ENCODE measurements at places on chromosomes 11 and 22. TPM values are rescaled to one million over a fixed set of nuclear protein-coding genes. Genes with fewer than 3 reads are reported as not detected.

DNA sequence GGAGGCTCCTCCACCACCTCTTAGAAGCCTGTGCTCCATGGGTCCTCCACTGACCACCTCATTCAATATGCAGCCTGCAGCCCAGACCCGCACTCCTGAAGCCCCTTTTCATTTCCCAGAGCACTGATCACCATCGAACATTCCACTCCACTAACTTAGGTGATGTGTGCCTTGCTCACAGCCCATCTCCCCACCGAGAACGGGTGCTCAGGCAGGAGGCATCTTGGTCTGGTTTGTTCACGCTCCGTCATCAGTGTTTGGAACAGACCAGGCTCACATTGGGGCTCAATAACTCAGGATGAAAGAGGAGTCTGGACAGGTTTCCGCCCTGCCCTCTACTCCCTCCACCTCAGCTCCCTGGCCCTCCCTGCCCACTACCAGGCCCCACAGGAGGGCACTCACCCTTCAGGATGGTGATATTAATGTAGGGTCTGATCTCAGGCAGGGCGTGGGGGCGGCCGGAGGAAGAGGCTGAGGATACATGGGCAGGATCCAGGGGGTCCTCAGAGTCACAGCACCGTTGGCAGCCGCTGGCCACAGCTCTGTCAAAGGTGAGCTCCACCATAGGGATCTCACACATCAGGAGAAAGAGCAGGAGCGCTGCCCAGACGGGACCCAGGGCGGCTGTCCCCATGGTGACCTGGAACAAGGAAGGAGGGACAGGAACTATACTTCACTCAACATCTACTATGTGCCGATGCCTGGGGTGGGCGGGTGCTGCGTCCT lies 3.1 kb downstream of the C1QTNF6 start:
- H3K4me3 ChIP-seq = no peak overlapping the region
- no peaks in the 10 kb centered on the region for H3K27me3 ChIP-seq
- no peaks in the 10 kb centered on the region for H3K4me1 ChIP-seq
- no peaks in the 10 kb centered on the region for H3K36me3 ChIP-seq

DNA sequence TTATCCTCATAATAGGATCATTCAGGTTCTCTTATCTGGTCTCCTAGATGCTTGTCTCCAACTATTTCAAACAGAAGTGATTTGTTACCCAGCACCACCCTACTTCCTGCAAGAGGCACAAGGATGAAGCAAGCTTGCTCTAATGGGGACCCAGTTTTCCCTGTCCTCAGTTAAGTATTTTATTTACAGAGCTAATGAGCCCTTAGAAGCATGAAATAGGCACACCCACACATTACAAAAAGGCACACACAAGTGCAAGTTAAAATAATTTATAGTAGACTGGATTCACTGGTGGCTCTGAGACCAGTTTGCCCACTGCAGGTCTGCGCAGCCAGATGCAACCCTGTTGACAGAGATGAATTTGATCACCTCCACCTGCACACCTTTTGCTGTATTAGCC lies 167.5 kb downstream of the KIRREL3 start:
- no peak for DNase-seq
- H3K27me3 ChIP-seq = no peaks in the 10 kb centered on the region
- H3K27ac ChIP-seq = no peak overlapping the region
- no peak overlapping the region for H3K4me3 ChIP-seq
- H3K4me1 ChIP-seq = no peaks in the 10 kb centered on the region
- H3K36me3 ChIP-seq = no peaks in the 10 kb centered on the region

DNA sequence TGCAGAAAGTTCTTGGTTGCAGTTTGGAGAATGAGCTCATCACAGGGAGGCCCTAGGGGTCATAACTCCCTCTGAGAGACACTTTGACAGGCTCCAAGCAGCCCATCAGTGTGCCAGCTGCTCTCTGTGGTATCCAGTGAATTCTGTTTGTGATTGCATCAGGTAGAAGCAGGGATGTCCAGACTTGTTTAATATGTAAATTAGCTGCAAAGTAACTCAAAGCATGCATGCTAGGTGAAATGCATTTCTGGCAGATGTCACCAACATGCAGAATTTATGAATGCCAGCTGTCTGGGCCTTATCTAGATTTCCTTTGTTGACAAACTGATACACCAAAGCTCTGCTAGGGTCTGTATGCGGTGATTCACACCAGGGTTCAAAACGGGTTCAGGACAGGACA lies 123.6 kb upstream of the MTNR1B start:
- H3K27ac ChIP-seq = no peak overlapping the region
- H3K4me1 ChIP-seq = no peaks in the 10 kb centered on the region
- DNase-seq = no peak
- H3K27me3 ChIP-seq = no peaks in the 10 kb centered on the region
- no peak overlapping the region for H3K4me3 ChIP-seq

- no peaks in the 10 kb centered on the region for H3K36me3 ChIP-seq
- H3K4me1 ChIP-seq = peaks cover 5% of the 10 kb centered on the region
- no peaks in the 10 kb centered on the region for H3K27me3 ChIP-seq
Measured at GRCh38 chr11:111006227-111006626, 239.3 kb upstream of the POU2AF2 start.

- H3K27me3 ChIP-seq = no peaks in the 10 kb centered on the region
- peak overlapping the region; percentile 93 for H3K4me3 ChIP-seq
- no peaks in the 10 kb centered on the region for H3K4me1 ChIP-seq
- H3K36me3 ChIP-seq = no peaks in the 10 kb centered on the region
Measured at GRCh38 chr11:118401880-118402590, 629 bp downstream of the ATP5MG start.

- no peak overlapping the region for H3K4me3 ChIP-seq
- no peak overlapping the region for H3K27ac ChIP-seq
- no peaks in the 10 kb centered on the region for H3K27me3 ChIP-seq
Measured at GRCh38 chr11:130429120-130429681, 792 bp upstream of the ADAMTS8 start.

GRCh38 chr11:77770629-77771028 lies 49.9 kb downstream of the RSF1 start:
- no peak for DNase-seq
- H3K27me3 ChIP-seq = no peaks in the 10 kb centered on the region
- H3K36me3 ChIP-seq = no peaks in the 10 kb centered on the region

DNA sequence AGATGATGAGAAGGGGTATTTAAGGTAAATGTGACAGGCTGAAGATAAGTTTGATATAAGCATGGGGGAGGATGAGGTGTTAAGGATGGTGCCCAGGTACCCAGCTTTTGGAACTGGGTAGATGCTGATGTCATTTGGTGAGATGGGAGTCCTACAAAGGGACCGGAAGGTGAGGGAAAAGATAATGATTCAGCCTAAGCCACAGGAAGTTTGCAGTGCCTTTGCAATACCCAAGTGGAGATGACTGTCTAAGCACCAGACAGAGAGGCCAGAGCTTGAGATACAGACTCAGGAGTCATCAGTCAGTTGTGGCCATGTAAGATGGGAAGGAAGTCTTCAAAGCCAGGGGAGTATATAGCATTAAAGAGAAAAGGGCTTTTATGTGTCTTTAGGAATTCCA lies 30.0 kb upstream of the SMCO4 start:
- peaks cover 1% of the 10 kb centered on the region for H3K4me1 ChIP-seq
- no peaks in the 10 kb centered on the region for H3K27me3 ChIP-seq
- H3K27ac ChIP-seq = no peak overlapping the region

GRCh38 chr11:41947392-41947791 lies 487.9 kb upstream of the LRRC4C start:
- H3K4me1 ChIP-seq = no peaks in the 10 kb centered on the region
- no peak overlapping the region for H3K4me3 ChIP-seq
- H3K27me3 ChIP-seq = no peaks in the 10 kb centered on the region
- no peaks in the 10 kb centered on the region for H3K36me3 ChIP-seq
- DNase-seq = no peak

GRCh38 chr11:116055064-116055463 lies 550.8 kb upstream of the CADM1 start:
- DNase-seq = no peak
- H3K4me1 ChIP-seq = no peaks in the 10 kb centered on the region
- H3K36me3 ChIP-seq = no peaks in the 10 kb centered on the region
- no peak overlapping the region for H3K4me3 ChIP-seq

- no peaks in the 10 kb centered on the region for H3K36me3 ChIP-seq
- no peak overlapping the region for H3K27ac ChIP-seq
- DNase-seq = peak; percentile 33
- no peaks in the 10 kb centered on the region for H3K27me3 ChIP-seq
Measured at GRCh38 chr11:6625156-6625831, 6.1 kb upstream of the TPP1 start.

GRCh38 chr22:24289741-24290163 lies 19.1 kb downstream of the SPECC1L start:
- H3K4me3 ChIP-seq = no peak overlapping the region
- no peaks in the 10 kb centered on the region for H3K27me3 ChIP-seq
- peaks cover 7% of the 10 kb centered on the region for H3K4me1 ChIP-seq
- no peaks in the 10 kb centered on the region for H3K36me3 ChIP-seq
- DNase-seq = no peak
- peak overlapping the region; percentile 86 for H3K27ac ChIP-seq

- H3K27me3 ChIP-seq = no peaks in the 10 kb centered on the region
- H3K4me1 ChIP-seq = no peaks in the 10 kb centered on the region
- DNase-seq = no peak
- no peak overlapping the region for H3K27ac ChIP-seq
- no peak overlapping the region for H3K4me3 ChIP-seq
Measured at GRCh38 chr11:73538381-73538872, 59.5 kb downstream of the FAM168A start.

GRCh38 chr11:58597486-58598144 lies 18.8 kb downstream of the ZFP91 start:
- no peak for DNase-seq
- no peak overlapping the region for H3K27ac ChIP-seq
- H3K4me1 ChIP-seq = no peaks in the 10 kb centered on the region
- no peaks in the 10 kb centered on the region for H3K27me3 ChIP-seq

GRCh38 chr22:20968281-20968977 lies 1.4 kb downstream of the AIFM3 start:
- no peak overlapping the region for H3K27ac ChIP-seq
- no peaks in the 10 kb centered on the region for H3K27me3 ChIP-seq
- no peaks in the 10 kb centered on the region for H3K4me1 ChIP-seq
- no peak overlapping the region for H3K4me3 ChIP-seq
- DNase-seq = no peak

DNA sequence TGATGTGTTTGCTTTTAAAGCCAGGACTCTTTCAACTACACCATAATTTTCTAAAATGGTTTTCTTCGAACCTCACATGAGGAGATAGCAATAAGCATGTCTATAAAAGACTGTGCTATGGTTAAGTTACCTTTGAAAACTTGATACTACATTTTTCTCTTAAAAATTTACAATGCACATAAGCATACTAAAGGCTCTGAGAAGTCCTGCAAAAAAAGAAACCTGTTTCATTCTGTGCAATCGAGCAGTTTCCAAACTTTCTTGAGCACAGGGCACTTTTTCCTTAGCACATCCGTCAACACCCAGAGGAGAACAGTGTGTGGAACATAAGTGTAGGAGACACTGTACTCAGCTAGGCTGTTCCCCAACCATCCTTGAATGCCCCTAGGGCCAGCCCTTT lies 144.1 kb upstream of the ARHGAP20 start:
- H3K27me3 ChIP-seq = no peaks in the 10 kb centered on the region
- H3K27ac ChIP-seq = no peak overlapping the region
- no peaks in the 10 kb centered on the region for H3K36me3 ChIP-seq
- no peaks in the 10 kb centered on the region for H3K4me1 ChIP-seq
- H3K4me3 ChIP-seq = no peak overlapping the region
- no peak for DNase-seq

- peak; percentile 83 for DNase-seq
- no peak overlapping the region for H3K4me3 ChIP-seq
- no peaks in the 10 kb centered on the region for H3K27me3 ChIP-seq
- peaks cover 2% of the 10 kb centered on the region for H3K4me1 ChIP-seq
Measured at GRCh38 chr11:1869427-1870325, 16.8 kb downstream of the LSP1 start.

GRCh38 chr11:114295676-114296604 lies at the start of gene NNMT:
Gene NNMT (plus strand): TSS chr11:114296399. CDS start chr11:114296557, 158 bp downstream.
- H3K27ac ChIP-seq = peak within 1 kb of the TSS; percentile 100
- peak within 1 kb of the TSS; percentile 99 for H3K4me3 ChIP-seq
- no peaks in the 10 kb centered on the region for H3K4me1 ChIP-seq
- peaks cover 2% of the 10 kb centered on the region for H3K36me3 ChIP-seq
- H3K27me3 ChIP-seq = no peaks in the 10 kb centered on the region

DNA sequence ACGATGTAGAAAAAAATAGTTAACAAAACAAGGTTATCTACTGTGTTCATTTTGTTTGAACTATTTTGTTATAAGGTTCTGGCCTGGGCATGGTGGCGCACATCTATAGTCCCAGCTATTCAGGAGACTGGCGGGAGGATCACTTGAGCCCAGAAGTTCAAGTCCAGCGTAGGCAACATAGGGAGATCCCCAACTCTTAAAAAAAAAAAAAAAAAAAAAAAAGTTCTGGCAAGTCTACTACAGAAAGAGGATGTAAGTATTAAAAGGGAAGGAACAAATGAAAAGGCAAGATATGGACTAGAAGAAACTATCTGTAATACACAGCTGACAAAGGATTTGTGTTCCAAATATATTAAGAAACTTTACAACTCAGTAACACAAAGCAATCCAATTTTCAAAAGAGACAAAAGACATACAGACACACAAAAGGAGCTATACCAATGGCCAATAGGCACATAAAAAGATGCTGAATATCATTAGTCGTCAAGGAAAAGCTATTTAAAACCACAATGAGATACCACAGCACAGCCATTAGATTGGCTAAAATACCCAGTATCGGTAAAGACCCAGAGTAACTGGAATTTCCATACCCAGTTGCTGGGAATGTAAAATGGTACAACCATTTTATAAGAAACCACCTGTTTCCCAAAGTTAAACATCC lies 27.4 kb downstream of the RRAS2 start:
- H3K4me3 ChIP-seq = no peak overlapping the region
- no peak for DNase-seq
- H3K4me1 ChIP-seq = peaks cover 13% of the 10 kb centered on the region
- no peaks in the 10 kb centered on the region for H3K27me3 ChIP-seq
- H3K36me3 ChIP-seq = no peaks in the 10 kb centered on the region

DNA sequence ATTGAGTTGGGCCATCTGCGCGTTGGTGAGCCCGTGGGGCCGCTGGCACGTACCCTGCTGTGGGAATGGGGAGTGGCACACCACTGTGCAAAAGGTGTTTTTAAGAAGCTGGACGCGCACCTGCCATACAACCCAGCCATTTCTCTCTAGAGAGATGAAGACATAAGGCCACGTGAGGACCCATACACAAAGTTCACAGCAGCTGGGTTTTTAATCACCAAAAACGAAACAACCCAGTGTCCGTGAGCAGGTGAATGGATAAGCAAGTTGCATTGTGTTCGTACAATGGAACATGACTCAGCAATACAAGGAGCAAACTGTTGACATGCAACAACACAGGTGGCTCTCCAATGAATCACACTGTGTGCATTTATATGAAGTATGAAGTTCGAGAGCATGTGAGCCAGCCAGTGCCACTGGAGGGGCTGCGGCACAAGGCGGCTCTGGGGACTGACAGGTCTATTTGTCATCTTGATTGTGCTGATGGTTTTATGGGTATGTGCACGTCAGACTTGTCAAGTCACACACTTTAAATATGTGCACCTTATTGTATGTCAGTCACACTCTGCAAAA lies 30.6 kb upstream of the PANX2 start:
- no peaks in the 10 kb centered on the region for H3K27me3 ChIP-seq
- H3K4me1 ChIP-seq = no peaks in the 10 kb centered on the region
- peak; percentile 49 for DNase-seq
- no peak overlapping the region for H3K27ac ChIP-seq
- no peak overlapping the region for H3K4me3 ChIP-seq

The GTSE1 gene
- 1.5 TPM for total RNA-seq

The APOA5 gene
- total RNA-seq = not detected

The CCDC134 gene
- total RNA-seq = 7.3 TPM

The VSIG10L2 gene
- not detected for total RNA-seq

The MYO7A gene
- 27.9 TPM for total RNA-seq

The BTG4 gene
- total RNA-seq = not detected

The NCR3LG1 gene
- total RNA-seq = 3.2 TPM

Measured in aorta (tissue), 5 donors.